ENCODE measurements at places on chromosomes 16 and 17. TPM values are rescaled to one million over a fixed set of nuclear protein-coding genes. Genes with fewer than 3 reads are reported as not detected.

GRCh38 chr16:65767125-65767524 is 599.4 kb upstream of the CDH5 start:
- no peaks in the 10 kb centered on the region for H3K27me3 ChIP-seq
- H3K27ac ChIP-seq, result no peak overlapping the region
- DNase-seq, result no peak
- no peaks in the 10 kb centered on the region for H3K4me1 ChIP-seq

Gene FAM20A
- total RNA-seq, result 59.2 TPM

Gene AOC2
- total RNA-seq, result 5.2 TPM

- no peaks in the 10 kb centered on the region for H3K4me1 ChIP-seq
- DNase-seq, result no peak
- H3K4me3 ChIP-seq, result no peak overlapping the region
- H3K27ac ChIP-seq, result no peak overlapping the region
- no peaks in the 10 kb centered on the region for H3K27me3 ChIP-seq
- H3K36me3 ChIP-seq, result no peaks in the 10 kb centered on the region
Measured at GRCh38 chr17:8884336-8884990, 17.0 kb upstream of the PIK3R6 start.

Gene BCL6B
- total RNA-seq, result 21.0 TPM

Gene MYCBPAP
- 14.7 TPM for total RNA-seq

- no peaks in the 10 kb centered on the region for H3K36me3 ChIP-seq
- no peak for DNase-seq
- H3K4me3 ChIP-seq, result no peak overlapping the region
- no peaks in the 10 kb centered on the region for H3K4me1 ChIP-seq
Measured at GRCh38 chr17:63488851-63489250, 12.0 kb downstream of the ACE start.

GRCh38 chr16:65373097-65373496 is 251.2 kb upstream of the CDH11 start:
- no peaks in the 10 kb centered on the region for H3K27me3 ChIP-seq
- no peaks in the 10 kb centered on the region for H3K36me3 ChIP-seq
- no peak overlapping the region for H3K4me3 ChIP-seq
- no peak overlapping the region for H3K27ac ChIP-seq
- peaks cover 14% of the 10 kb centered on the region for H3K4me1 ChIP-seq
- DNase-seq, result no peak

- no peak overlapping the region for H3K27ac ChIP-seq
- H3K4me3 ChIP-seq, result no peak overlapping the region
- H3K27me3 ChIP-seq, result no peaks in the 10 kb centered on the region
- DNase-seq, result peak; percentile 19
Measured at GRCh38 chr17:19346351-19347255, 15.9 kb downstream of the B9D1 start.

GRCh38 chr16:57532266-57532625 is 4.1 kb downstream of the CCDC102A start:
- H3K27ac ChIP-seq, result no peak overlapping the region
- peaks cover 4% of the 10 kb centered on the region for H3K27me3 ChIP-seq
- no peak for DNase-seq

All from upper lobe of left lung (tissue), 6 donors.